ENCODE measurements at places on chromosomes 1 and 21.

DNA sequence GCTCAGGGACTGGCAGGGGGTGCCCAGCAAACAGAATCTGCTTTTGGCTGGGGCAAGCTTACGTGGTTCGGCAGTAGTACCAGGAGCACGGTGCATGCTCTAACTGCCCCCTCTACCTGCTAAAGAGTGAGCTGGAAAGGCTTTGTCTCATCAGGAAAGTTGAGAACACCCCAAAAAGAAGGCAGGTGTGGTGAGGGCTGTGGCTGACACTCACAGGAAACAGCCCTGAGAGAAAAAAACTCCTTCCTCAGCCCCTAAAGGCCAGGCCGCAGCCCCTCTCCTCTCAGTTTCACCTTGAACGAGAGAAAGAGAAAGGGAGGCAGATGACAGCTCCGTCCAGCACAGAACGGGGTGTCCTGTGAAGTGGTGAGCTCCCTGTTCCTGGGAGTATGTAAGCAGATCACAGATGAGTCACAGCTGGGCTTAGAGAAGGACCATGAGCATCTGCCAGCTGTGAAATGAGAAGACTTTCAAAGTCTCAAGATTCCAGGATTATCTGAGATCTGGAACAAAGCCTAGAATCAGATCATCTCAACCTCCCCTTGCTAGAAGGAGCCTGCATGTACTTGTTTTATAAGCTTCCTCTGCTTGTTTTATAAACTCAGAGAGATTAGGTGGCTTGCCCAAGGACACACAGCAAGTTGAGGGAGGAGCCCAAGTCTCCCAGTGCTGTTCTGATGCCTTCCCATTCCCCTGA is 13.4 kb downstream of the LAPTM5 start:
- DNase-seq, result no peak

DNA sequence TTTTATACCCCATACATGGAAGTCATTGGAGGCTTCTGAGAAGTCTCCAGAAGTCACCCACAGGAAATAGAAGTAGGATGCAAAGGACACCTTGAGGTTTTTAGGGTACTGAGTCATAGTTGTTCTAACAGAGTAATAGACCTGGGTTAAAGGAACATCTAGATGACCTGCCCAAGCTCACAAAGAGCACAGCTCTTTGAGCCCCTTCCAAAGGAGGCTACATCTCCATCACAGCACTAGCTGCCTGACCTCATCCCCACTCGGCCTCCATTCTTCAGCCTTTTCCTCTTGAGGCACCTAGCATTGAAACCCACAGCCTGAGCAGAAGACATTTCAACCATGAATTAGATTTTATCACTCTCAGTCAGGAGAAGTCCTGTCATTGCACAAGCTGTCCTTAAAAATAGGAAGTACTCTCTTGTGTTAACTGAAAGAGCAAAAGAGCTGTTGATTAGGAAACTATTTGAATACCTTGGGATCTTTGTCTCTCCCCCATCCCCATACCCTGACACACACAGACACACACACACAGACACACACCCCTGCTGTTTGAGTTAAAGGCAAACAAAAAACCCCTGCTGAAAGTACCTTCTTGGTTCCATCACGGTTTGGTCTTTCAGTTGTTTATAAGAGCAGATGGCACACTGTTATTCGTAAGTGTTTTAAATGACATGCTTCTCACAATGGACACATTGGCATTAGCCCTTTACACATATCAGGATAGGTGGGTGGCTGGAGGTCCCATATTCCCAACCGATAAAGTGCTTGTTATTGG is 22.2 kb downstream of the MKNK1 start:
- DNase-seq, result peak; percentile 34

GRCh38 chr21:45241357-45241756 is 46.3 kb downstream of the POFUT2 start:
- no peak for DNase-seq

GRCh38 chr1:93937997-93938396 is 28.8 kb upstream of the GCLM start:
- DNase-seq, result no peak

DNA sequence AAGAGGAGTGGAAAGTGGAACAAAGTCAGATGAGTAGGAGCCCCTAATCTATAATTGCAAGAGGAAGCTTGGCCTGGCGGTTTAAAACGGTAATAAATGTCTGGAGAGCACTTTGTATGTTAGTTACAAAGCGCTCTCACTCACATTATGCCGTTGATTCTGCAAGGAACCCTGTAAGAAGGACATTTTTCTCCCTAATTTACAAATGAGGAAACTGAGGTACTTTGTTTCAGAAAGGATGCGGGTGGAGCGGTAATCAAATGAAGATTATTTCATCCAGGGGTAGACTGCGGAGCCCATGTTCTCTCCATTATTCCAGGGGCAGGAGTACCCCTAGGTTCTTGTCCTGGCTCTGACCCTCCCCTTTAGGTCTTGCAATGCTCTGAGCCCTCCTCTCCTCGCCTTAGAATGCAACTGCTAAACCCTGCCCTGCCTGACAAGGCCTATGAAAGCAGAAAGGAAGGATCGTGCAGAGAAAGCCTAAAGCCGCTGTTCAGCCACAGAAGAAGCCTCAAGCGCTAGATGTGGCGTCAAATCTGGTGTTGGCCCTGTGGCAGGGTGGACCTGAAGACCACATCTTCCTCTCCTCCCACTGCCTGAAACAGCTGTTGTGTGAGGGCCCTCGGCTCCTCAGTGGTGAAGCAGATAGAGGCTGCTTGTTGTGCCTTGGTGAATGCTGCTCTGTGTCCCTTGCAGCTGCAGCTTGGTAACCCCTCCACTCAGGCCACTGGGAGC is 588 bp upstream of the PACC1 start:
- no peak for DNase-seq

- no peak for DNase-seq
These were observed 91.6 kb downstream of the TBX19 start for GRCh38 chr1:168372307-168372706.

All from activated CD4-positive, CD25-positive, alpha-beta regulatory T cell treated with anti-CD3 and anti-CD28 coated beads, Interleukin-2, amount 50 U/mL, for 72 hours (primary cell).